Activated CD8-positive, alpha-beta memory T cell treated with anti-CD3 and anti-CD28 coated beads for 4 hours (primary cell): ENCODE measurements at places on chromosomes 6 and 20.

GRCh38 chr20:20535051-20535450 lies 167.1 kb downstream of the INSM1 start:
- DNase-seq, result no peak

DNA sequence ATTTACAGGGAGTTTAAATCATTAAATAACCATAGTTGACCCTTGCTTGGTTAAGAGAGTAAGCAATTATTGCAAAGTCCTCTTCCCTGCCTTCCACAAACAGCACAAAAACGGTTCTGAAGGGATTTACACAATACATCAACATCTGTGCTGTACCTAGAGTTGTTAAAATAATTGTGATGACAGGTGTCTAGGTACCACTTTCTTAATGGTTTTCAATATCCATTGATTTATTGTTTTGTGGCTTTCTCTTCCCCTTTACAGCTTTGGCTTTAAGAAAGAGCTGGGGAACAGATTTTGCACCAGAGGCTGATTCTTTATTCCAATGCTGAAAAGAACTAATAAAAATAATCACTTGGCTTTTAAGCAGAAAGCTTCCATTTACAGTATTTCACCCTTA lies 598 bp upstream of the SOX4 start:
- no peak for DNase-seq

DNA sequence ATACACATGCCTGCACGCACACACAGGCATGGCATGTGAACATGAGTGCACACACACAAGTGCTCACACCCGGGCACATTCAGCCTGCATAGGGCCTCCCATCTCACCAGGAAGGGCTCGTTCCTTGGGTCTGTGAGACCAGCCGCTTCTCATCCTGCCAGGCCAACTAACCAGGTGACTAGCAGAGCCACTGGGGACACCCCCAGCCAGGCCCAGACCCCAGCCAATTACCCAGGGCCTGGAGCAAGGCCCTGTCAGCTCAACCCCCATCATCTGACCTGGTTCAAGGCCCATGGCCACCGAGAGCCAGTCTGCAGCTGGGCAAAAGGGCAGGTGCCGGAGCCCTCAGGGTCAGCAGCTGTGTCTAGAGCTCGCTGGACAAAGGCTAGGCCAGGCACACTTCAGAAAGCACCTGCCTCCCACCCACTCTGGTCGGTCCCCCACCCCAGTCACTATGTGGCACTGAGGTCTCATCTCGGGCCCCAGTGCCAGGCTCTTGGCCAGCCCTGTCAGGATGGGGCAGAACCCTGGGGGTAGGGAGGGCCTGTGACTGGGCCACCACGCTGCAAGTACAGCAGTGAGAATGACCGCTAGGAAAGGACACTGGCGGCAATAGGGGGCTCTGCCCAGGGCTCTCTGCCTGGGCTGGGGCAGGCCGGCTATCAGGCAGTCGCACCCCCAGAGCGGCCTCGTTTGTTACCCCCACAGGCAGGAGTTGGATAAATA lies 26.8 kb upstream of the MRGBP start:
- no peak for DNase-seq

DNA sequence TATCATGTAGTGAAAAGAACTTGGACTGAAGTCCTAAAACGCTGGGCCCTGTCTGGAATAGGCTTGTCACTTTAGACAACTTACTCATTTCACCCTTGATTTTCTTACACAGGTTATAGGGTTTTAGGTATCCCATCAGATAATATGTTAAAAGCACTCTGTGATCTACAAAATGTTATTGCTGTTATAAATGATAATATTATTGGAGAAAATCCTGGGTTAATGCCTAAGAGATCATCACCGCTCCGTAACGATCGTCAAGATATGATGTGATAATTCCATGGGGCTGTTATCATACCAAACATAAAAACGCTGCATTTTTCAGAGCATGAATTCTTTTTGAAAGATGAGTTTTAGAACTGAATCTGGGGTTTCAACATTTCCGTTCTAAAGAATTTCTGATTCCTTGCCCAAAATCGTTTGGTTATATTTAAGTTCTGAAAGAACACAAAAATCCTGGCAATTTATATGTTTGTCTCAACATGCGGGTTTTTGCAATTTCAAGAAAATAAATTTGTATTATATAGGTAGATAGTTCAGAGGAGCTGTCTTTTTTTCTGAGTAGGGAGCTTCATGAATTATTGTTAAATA lies 154.8 kb downstream of the FOXC1 start:
- DNase-seq, result no peak

DNA sequence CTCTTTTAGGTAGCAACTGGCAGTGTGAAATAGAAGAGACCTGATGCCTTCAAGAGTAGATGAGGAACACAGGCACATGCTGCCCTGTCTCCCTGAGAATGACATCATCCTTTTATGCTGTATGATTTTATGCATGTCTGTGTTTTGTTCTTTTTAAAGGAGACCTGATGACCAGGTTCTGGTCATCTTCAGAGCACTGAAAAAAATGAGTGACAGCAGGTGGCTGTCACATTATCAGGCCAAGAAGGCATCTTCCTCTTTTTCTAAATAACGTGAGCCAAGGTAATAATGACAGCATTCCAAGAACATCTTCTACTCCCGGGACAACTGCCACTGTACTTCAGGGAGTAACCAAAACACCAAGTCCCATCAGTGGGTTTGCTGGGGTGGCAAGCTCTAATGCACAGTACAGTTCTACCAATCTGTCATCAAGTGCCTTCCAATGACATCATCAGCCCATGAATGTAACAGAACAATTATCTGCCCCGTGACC lies 28.9 kb downstream of the CNKSR3 start:
- no peak for DNase-seq

DNA sequence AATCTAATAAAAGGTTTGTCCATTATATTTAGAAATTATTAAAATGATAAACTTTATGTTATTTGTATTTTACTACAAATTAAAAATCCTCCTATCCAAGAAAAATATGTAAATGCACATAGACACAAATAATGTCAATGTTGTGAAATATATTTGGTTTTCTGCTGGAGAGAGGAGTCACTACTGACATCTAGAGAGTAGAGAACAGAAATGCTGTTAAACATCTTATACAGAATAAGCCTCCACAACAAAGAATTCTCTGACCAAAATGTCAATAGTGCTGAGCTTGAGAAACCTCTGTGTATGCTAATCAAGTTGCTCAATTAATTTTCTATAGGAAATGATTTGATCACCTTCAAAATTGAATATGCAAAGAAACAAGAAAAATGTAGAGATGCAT lies 12.4 kb downstream of the HTR1B start:
- DNase-seq, result no peak

GRCh38 chr6:3226042-3226441 lies 1.4 kb downstream of the TUBB2B start:
- no peak for DNase-seq

GRCh38 chr6:110296241-110297025 lies 61.7 kb downstream of the METTL24 start:
- no peak for DNase-seq

- no peak for DNase-seq
Measured at GRCh38 chr20:32028647-32029372, 18.6 kb downstream of the CCM2L start.

GRCh38 chr20:51609251-51609650 lies 66.7 kb upstream of the NFATC2 start:
- DNase-seq, result no peak

GRCh38 chr6:101655109-101655508 lies 261.6 kb downstream of the GRIK2 start:
- no peak for DNase-seq

GRCh38 chr6:158172001-158172400 lies 3.9 kb downstream of the GTF2H5 start:
- DNase-seq, result no peak

DNA sequence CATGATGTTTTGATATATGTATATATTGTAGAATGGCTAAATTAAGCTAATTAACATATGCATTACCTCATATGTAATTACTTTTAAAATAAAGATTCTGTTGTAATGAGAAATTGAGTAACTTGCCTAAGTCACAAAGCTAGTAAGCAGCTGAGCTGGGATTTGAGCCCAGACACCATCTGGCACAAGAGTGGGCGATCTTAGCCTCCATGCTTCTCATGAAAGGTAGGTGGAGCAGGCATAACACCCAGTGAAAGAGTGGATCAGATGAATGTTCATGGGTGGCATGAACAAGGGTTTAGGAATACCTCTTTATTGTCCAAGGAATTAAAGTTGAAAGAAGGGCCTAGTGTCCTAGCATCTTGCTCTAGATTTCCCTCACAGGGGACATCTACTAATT lies 365.4 kb downstream of the TFAP2B start:
- DNase-seq, result no peak

GRCh38 chr6:157163434-157164159 lies 159.7 kb downstream of the TMEM242 start:
- DNase-seq, result no peak

- no peak for DNase-seq
Measured at GRCh38 chr20:33177866-33178265, 9.9 kb downstream of the BPIFA2 start.

DNA sequence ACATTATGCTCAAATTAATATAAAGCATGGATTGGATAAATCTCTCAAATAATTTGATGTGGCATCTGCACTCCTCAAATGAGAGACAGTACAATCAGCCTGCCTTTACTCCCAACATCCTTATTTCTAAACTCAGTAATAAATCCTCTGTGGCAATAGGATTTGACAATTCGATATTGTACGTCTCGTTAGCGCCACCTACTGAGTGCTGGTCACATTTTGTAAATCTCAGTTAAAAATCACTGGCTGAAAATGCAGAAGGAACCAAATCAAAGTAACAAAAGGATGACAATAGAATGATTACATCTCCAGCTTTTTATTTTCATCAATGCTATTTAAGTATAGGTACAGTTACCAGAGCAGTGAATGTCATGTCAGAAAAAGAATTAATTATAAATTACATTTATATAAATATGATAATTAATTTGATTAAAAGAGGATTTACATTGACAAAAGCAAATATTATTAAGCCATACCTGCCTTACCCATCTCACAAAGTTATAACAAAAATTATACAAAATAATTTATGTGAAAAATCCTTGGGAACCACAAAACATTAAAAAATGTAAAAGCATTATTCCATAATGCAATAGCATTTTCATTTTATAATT lies 20.2 kb upstream of the GJE1 start:
- DNase-seq, result peak; percentile 16

- DNase-seq, result no peak
Measured at GRCh38 chr20:37390891-37391525, 45.1 kb downstream of the SRC start.

- no peak for DNase-seq
Measured at GRCh38 chr20:37114012-37114411, 18.2 kb upstream of the RBL1 start.
